ENCODE measurements at places on chromosomes 7 and 10. TPM values are rescaled to one million over a fixed set of nuclear protein-coding genes. Genes with fewer than 3 reads are reported as not detected.

- peaks cover 30% of the 10 kb centered on the region for H3K27me3 ChIP-seq
- no peak overlapping the region for H3K4me3 ChIP-seq
- no peak overlapping the region for H3K27ac ChIP-seq
- peaks cover 7% of the 10 kb centered on the region for H3K4me1 ChIP-seq
- no peaks in the 10 kb centered on the region for H3K36me3 ChIP-seq
- no peak for DNase-seq
Measured at GRCh38 chr7:120274899-120275298, 1.9 kb downstream of the KCND2 start.

Gene INHBA
- total RNA-seq: 1.2 TPM

- H3K4me1 ChIP-seq: peaks cover 29% of the 10 kb centered on the region
- no peak for DNase-seq
- peaks cover 8% of the 10 kb centered on the region for H3K36me3 ChIP-seq
- peaks cover 2% of the 10 kb centered on the region for H3K27me3 ChIP-seq
- peak overlapping the region; percentile 77 for H3K4me3 ChIP-seq
Measured at GRCh38 chr10:119103241-119103902, 541 bp upstream of the DENND10 start.

GRCh38 chr10:35388682-35389081, 52.4 kb downstream of the CCNY start:
- H3K4me1 ChIP-seq: peaks cover 25% of the 10 kb centered on the region
- no peak for DNase-seq
- H3K36me3 ChIP-seq: peaks cover 4% of the 10 kb centered on the region

DNA sequence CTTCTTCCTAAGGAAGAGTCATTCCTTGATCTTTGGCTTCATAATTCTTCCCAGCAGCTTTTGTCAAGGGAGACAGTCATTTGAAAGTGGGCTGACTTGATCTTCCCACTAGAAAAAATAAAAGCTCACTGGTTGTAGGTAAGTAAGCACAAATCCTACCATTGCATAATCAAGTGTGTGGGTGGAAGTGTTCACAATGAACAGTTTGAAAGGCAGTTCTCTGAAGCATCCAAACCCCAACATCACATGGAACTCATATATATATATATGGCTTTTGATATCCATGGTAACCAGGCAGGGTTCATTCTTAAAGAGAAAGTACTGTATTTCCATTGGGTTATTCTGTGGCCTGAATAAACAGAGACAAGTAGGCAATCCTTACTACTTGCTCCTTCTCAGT, 51.6 kb downstream of the ARMH3 start:
- H3K4me3 ChIP-seq: no peak overlapping the region
- no peaks in the 10 kb centered on the region for H3K27me3 ChIP-seq
- H3K27ac ChIP-seq: no peak overlapping the region
- H3K36me3 ChIP-seq: peaks cover 36% of the 10 kb centered on the region
- DNase-seq: no peak
- peaks cover 22% of the 10 kb centered on the region for H3K4me1 ChIP-seq

Measured in activated CD4-positive, alpha-beta T cell treated with anti-CD3 and anti-CD28 coated beads, Interleukin-2, amount 10 ng/mL, durations not matched to agents 24 days and 14 days (primary cell).